Cardiac muscle cell (in vitro differentiated cells and primary cell): ENCODE measurements at places on chromosomes 1 and 21. TPM values are rescaled to one million over a fixed set of nuclear protein-coding genes. Genes with fewer than 3 reads are reported as not detected.

DNA sequence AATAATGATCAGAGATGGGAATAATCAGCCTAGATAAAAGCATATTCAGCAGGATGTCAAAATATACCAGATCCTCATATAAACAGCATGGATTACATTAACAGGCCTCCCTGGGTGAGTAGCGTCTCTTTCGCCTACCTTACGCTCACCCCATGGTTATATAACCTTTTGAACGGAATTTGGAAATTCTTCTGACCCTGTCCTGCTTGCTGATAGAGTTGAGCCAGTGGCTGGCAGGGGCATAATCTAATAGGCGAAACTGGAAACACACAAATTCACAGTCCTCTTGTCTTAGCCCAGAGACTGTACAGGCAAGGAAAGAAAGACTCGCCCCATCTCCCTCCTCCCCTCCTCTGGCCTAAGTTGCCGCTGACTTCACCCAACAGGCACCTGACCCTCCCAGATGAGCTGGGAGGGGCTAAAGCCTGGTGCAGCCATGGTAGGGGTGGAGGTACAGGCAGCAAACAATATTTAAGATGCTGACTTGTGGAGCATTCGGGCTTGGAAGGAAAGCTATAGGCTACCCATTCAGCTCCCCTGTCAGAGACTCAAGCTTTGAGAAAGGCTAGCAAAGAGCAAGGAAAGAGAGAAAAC, at the start of gene ANGPTL7:
TSS of gene ANGPTL7 (plus strand) at position 498 of the 594 bp plus-strand sequence. CDS start 225 bp downstream, outside the sequence.
- H3K4me1 ChIP-seq = peaks cover 14% of the 10 kb centered on the region
- no peak within 1 kb of the TSS for H3K4me3 ChIP-seq
- H3K27ac ChIP-seq = no peak within 1 kb of the TSS
- DNase-seq = no peak

DNA sequence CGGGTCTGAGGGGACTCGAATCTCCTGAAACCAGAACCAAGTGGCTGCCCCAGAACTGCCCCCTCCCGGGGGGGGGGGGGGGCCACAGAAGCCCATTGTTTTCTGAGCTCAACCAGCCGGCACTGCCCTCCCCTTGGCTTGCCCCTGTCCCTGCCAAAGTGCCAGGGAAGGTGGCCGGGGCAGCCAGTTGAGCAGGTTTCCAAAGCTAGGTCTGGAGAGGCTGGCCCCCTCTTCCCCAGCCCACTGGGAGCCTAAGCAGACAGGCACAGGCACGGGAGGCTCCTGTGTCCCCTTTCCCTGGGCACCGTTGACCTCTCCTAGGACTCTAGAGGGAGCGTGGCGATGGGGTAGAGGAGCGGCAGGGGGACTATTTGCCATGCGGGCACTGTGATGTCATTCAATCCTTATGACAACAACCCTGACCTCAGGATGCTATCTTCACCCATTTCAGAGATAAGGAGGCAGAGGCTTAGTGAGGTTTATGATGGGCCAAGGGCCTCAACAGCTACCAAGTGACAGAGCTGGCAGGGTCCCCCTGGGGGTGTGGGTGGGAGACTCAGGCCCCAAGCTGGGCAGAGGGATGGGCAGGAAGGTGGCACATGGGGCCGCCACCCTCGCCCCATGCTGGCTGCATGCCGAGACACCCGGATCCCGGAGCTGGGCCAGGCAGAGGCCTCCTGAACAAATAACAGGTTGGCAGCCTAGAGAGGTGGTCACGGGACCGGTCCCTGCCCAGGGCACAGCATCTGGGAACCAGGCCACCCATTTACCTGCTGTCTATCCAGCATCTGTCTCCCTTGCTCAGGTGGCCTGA, 35.0 kb downstream of the RAP1GAP start:
- no peaks in the 10 kb centered on the region for H3K4me1 ChIP-seq
- no peaks in the 10 kb centered on the region for H3K27me3 ChIP-seq
- no peak for DNase-seq

- H3K4me3 ChIP-seq = no peak overlapping the region
- H3K27ac ChIP-seq = peak overlapping the region; percentile 99
- DNase-seq = no peak
- no peaks in the 10 kb centered on the region for H3K27me3 ChIP-seq
Observed at GRCh38 chr1:27427816-27428315, 35.4 kb downstream of the GPR3 start.

DNA sequence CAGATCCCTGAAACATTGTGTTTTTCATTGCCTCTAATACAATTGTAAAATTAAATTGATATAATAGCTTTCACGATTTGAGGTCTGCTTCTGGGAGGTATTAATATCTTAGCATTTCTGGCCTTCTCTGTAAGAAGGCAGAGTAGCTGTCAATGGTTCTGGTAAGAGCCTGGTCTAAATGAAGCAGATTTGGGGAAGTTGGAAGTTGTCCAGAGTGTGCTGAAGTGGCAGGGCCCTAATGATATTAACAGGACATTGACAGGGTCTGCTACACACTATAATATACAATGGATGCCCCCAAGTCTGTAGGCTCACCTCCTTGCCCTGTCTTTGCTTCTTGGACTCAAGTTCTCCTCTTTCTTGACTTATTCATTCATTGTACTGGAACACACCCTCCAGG, 99.5 kb downstream of the C4BPA start:
- H3K4me1 ChIP-seq = no peaks in the 10 kb centered on the region
- H3K36me3 ChIP-seq = no peaks in the 10 kb centered on the region
- H3K4me3 ChIP-seq = no peak overlapping the region
- no peak for DNase-seq
- no peak overlapping the region for H3K27ac ChIP-seq

- no peak overlapping the region for H3K4me3 ChIP-seq
- H3K27me3 ChIP-seq = no peaks in the 10 kb centered on the region
- H3K36me3 ChIP-seq = no peaks in the 10 kb centered on the region
- H3K27ac ChIP-seq = no peak overlapping the region
- no peaks in the 10 kb centered on the region for H3K4me1 ChIP-seq
- DNase-seq = no peak
Observed at GRCh38 chr1:244494653-244495052, 33.6 kb downstream of the CATSPERE start.

- H3K27me3 ChIP-seq = no peaks in the 10 kb centered on the region
- H3K27ac ChIP-seq = no peak overlapping the region
- H3K36me3 ChIP-seq = no peaks in the 10 kb centered on the region
- no peak overlapping the region for H3K4me3 ChIP-seq
Observed at GRCh38 chr1:216929870-216930582, 206.8 kb upstream of the ESRRG start.

GRCh38 chr1:184635980-184636431, 118.7 kb downstream of the EDEM3 start:
- no peak for DNase-seq
- H3K27ac ChIP-seq = no peak overlapping the region
- no peaks in the 10 kb centered on the region for H3K36me3 ChIP-seq
- H3K27me3 ChIP-seq = no peaks in the 10 kb centered on the region

DNA sequence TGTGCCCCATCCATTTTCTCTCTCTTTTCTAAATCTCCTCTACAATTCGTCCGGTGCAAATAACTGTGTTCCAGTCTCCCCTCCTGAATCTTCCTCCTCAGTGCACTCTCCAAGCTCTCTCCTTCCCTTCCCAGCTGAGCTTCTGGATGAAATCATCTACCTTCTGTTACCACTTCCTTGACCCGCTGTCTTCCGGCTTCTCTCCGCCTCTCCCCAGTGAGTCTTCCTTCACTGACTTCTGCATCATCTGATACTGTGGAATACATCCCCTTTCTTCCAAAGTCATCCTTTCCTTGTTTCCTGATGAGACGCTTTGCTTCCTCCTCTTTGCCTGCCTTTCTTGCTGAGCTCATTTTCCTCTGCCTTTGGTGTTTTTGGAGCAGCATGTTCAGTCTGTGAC, 96.9 kb downstream of the MAB21L3 start:
- no peaks in the 10 kb centered on the region for H3K27me3 ChIP-seq
- H3K4me1 ChIP-seq = no peaks in the 10 kb centered on the region
- H3K27ac ChIP-seq = no peak overlapping the region
- no peak overlapping the region for H3K4me3 ChIP-seq
- DNase-seq = no peak

GRCh38 chr1:44327679-44328491, 27.2 kb downstream of the ERI3 start:
- peak overlapping the region; percentile 22 for H3K27ac ChIP-seq
- no peak for DNase-seq
- peaks cover 36% of the 10 kb centered on the region for H3K4me1 ChIP-seq
- no peaks in the 10 kb centered on the region for H3K36me3 ChIP-seq

DNA sequence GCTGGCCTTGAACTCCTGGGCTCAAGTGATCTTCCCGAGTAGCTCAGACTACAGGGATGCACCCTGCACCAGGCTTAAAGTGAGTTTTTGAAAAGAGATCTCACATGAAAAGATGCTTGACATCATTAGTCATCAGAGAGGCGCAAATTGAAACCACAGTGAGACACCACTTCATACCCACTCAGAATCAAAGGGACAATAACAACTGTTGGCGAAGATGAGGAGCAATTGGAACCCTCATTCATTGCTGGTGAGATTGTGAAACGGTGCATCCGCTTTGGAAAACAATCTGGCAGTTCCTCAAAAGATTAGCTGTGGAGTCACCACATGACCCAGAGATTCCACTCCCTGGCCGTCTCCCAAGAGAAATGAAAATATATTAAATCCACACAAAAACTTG, 122.3 kb downstream of the PGBD5 start:
- H3K27me3 ChIP-seq = no peaks in the 10 kb centered on the region
- no peak overlapping the region for H3K4me3 ChIP-seq
- no peak overlapping the region for H3K27ac ChIP-seq

GRCh38 chr1:94595658-94596057, 54.1 kb upstream of the F3 start:
- no peak overlapping the region for H3K4me3 ChIP-seq
- H3K36me3 ChIP-seq = no peaks in the 10 kb centered on the region
- H3K4me1 ChIP-seq = no peaks in the 10 kb centered on the region

GRCh38 chr1:167013108-167013929, 24.2 kb downstream of the MAEL start:
- H3K4me3 ChIP-seq = no peak overlapping the region
- no peaks in the 10 kb centered on the region for H3K27me3 ChIP-seq

GRCh38 chr1:88595355-88596002, 88.6 kb upstream of the PKN2 start:
- H3K36me3 ChIP-seq = no peaks in the 10 kb centered on the region
- no peaks in the 10 kb centered on the region for H3K4me1 ChIP-seq
- DNase-seq = peak; percentile 55

DNA sequence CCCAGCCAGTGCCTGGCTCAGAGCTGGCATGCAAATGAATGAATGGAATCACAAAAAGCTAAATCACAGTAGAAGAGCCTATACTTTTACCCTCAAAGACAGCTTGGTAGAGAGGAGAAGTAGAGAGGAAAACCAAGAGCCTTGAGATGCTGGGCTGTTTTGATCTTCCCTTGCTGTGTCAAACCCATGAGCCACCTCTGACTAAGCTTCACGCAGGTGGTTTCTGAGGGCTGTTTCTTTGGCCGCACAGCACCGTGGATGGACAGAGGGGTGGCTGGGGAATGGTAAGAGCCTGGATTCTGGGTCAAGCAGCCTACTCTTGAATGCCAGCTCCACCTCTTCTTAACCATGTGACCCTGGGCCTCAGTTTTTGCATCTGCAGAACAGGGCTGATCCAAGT, 18.6 kb downstream of the ABCG1 start:
- DNase-seq = no peak
- no peak overlapping the region for H3K27ac ChIP-seq
- H3K36me3 ChIP-seq = no peaks in the 10 kb centered on the region
- H3K27me3 ChIP-seq = no peaks in the 10 kb centered on the region
- H3K4me3 ChIP-seq = no peak overlapping the region

DNA sequence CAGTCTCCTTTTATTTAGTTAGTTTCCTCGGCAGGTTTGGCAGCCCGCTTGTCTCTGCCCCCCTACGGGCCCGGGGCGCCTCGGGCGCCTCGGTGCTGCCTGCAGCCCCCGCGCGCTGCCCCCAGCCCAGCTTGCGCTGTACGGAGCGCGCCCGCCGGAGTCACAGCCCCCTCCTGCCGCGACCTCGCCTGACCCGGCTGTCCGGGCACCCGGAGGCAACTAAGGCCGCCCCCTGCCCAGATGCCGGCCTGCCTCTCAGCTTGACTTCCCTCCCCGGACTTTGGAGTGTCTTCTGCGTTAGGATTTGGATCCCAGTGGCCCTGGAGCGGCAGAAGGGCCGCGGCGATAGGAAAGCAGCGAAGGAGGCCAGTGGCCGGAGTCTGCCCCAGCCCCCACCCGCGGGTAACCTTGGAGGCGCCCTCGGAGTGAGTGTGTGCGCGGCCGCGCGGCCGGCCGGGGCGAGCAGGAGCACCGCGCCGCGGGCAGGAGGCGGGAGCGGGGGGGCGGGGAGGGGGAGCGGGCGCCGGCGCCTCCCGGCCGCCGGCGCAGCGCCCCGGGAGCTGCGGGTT, 7.6 kb downstream of the CDKN2C start:
- peaks cover 100% of the 10 kb centered on the region for H3K27me3 ChIP-seq
- peak; percentile 47 for DNase-seq
- peak overlapping the region; percentile 43 for H3K4me3 ChIP-seq

- H3K4me3 ChIP-seq = no peak overlapping the region
- H3K27me3 ChIP-seq = no peaks in the 10 kb centered on the region
- peak; percentile 100 for DNase-seq
- peaks cover 16% of the 10 kb centered on the region for H3K4me1 ChIP-seq
- peak overlapping the region; percentile 99 for H3K27ac ChIP-seq
Observed at GRCh38 chr1:53145942-53146708, 3.7 kb upstream of the SLC1A7 start.

DNA sequence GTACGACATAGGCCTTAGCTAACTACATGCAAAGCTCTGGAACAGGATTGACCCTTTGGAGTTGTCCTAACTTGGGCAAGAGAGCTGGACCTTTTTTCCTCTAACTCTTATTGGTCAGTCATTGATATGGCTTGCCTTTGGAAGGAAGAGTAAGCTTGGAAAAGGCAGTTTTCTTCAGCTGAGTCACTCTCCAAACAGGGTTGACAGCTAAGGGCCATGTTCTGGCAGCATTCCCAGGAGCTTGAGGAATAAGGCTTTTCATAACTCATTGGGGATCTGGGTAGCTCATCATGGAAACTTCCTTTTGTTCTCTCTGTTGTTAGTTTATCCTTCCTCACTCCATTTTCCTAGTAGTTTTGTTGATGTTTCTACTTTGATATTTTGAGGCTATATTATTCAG, 14.5 kb upstream of the ERRFI1 start:
- no peak overlapping the region for H3K27ac ChIP-seq
- no peak for DNase-seq
- no peaks in the 10 kb centered on the region for H3K36me3 ChIP-seq

- H3K4me3 ChIP-seq = no peak overlapping the region
- no peaks in the 10 kb centered on the region for H3K36me3 ChIP-seq
- no peaks in the 10 kb centered on the region for H3K4me1 ChIP-seq
Observed at GRCh38 chr1:60694980-60695379, 387.4 kb upstream of the NFIA start.

DNA sequence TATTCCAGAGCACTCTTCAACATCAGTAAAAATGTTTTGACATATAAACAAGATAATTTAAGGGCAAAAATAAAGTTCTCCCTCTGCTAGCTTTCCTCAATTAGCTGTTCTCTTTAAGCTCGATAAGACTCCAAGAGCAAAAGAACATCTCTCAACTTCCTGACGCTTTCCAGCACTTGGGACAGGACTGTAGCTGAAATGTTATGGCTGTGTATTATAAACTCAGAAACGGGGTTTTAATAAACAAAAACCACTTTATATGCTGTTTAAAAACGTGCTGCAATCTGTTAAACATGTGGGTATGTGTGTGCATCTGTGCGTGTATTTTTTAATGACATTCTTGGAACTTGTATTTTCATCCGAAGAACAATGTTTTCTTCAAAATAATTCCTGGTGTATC, 71.5 kb upstream of the RGS2 start:
- H3K27me3 ChIP-seq = no peaks in the 10 kb centered on the region
- no peak overlapping the region for H3K4me3 ChIP-seq
- no peak for DNase-seq
- H3K27ac ChIP-seq = no peak overlapping the region
- no peaks in the 10 kb centered on the region for H3K4me1 ChIP-seq
- H3K36me3 ChIP-seq = no peaks in the 10 kb centered on the region

SPATA21 gene
- 0.18 TPM in 1 of 2 replicates, not detected in the other for total RNA-seq

HFM1 gene
- total RNA-seq = 6.3 and 8.3 TPM in 2 replicates

CAMK1G gene
- 5.4 and 8.5 TPM in 2 replicates for total RNA-seq

IL22RA1 gene
- total RNA-seq = 0.11 TPM in 1 of 2 replicates, not detected in the other

GNG4 gene
- total RNA-seq = 0.18 and 0.24 TPM in 2 replicates

PCBP3 gene
- total RNA-seq = 1.1 and 4.3 TPM in 2 replicates

ANXA9 gene
- 0.21 and 1.7 TPM in 2 replicates for total RNA-seq
